T-helper 1 cell (primary cell): ENCODE measurements at places on chromosomes 13 and 19.

- DNase-seq, result no peak
Measured at GRCh38 chr19:53942001-53942786, 20.5 kb upstream of the CACNG8 start.

- no peak for DNase-seq
Measured at GRCh38 chr19:40811478-40812341, 12.7 kb downstream of the EGLN2 start.

DNA sequence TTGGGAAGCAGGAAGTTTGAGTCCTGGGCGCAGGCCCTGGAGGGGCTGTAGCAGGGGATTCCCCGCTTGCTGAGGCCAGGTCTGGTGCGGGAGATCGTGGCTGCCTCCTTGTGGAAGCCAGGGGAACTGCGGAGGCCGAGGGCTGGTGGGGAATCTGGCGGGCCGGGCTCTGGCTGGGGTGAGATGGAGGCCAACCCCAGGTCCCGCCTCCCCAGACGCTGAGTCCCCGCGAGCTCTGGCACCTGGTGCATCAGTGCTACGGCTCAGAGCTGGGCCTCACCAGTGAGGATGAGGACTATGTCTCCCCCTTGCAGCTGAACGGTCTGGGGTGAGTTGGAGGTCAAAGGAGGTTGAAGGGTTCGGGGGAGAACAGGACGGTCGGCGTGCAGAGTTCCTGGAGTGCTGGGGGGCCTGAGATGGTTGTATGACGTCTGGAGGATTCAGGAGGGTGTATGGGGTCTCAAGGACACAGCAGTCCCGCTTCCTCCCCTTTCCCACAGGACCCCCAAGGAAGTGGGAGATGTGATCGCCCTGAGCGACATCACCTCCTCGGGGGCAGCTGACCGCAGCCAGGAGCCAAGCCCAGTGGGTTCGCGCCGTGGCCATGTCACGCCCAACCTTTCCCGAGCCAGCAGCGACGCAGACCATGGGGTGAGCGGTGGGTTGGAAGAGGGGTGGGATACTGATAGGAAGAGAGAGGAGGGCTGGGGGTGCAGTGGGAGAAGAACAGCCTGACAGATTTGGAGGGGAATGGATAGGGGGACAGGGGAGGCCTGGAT, 13.1 kb downstream of the GRAMD1A start:
- peak; percentile 76 for DNase-seq

DNA sequence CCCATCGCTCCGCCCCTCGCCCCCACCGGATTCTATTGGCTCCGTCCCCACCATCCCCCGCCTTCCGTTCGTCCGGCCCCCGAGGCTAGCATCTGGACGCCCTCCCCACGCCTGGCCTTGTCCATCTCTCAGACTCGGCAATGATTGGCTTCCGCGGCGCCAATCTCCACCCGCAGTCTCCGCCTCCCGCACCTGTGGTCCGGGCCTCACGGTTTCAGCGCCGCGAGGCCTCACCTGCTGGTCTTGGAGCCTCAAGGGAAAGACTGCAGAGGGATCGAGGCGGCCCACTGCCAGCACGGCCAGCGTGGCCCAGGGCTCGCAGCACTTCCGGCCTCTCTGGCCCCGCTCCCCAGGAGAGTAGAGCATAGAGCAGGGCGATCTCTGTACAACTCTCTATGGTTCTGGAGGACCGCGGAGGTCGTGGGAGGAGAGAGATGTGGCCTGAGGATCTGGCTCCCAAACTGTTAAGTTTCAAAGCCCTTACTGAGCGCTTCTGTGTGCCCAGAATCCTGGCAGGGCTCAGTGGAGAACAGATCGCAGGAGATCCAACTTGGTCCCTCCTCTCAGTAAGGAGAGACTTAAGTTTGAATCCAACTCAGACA, at the start of gene ERCC1:
Gene ERCC1, minus strand, starts transcription at position 329 of the 602 bp plus-strand sequence. CDS start 543 bp downstream, outside the sequence.
- no peak for DNase-seq

DNA sequence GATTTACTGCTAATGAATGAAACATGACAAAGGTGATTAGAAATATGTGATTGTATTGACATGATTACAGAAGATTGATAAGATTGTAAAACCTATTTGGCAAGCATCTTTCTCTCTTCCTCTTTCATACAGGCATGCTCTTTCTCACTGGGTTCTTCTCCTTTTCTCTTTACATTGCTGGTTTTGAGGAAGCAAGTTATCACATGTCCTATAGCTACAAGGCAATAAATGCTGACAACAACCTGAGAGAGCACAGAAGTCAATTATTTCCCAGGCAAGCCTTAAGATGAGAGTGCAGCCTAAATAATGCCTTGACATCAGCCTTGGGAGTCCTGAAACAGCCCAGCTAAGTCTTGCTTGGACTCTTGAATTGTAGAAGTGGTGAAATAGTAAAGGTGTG, 875.0 kb downstream of the SLITRK1 start:
- DNase-seq, result no peak

GRCh38 chr19:13946414-13946813, 5.9 kb upstream of the DCAF15 start:
- no peak for DNase-seq

GRCh38 chr13:67464154-67464553, 234.0 kb upstream of the PCDH9 start:
- DNase-seq, result no peak

GRCh38 chr13:109647053-109647452, 139.3 kb downstream of the IRS2 start:
- no peak for DNase-seq

DNA sequence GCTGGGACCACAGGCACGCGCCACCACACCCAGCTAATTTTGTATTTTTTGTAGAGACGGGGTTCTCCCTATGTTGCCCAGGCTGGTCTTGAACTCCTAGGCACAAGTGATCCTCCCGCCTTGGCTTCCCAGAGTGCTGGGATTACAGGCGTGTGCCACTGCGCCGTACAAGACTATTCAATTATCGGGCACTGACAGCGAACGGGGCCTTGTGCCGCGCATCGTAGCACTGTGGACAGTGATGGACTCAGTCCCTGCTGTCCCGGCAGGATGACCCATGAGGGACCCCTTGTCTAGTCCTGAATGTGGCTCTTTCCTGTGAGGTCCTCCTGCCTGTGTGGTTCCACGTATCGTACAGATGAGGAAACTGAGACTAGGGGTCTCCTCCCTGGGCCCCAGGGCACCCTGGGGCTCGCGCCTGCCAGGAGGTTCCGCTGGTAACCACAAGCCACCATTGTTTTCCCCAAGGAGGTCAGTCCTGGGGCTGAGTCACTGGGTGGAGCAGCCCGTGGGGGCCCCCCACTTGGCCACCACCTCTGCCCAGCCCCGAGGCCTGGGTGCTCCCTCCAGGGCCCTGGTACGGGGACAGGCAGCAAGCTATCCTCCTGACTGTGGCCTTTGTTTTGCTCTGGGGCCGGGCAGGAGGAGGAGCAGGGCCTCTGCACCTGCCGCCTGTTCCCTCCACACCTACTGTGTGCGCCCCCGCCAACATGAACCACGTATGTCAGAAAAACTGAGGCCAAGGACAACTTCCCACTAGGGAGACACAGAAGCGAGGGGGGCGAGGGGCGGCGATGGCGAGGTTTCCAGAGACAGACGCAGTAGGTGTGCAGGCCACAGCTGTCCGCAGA, 2.9 kb upstream of the TCF3 start:
- no peak for DNase-seq

DNA sequence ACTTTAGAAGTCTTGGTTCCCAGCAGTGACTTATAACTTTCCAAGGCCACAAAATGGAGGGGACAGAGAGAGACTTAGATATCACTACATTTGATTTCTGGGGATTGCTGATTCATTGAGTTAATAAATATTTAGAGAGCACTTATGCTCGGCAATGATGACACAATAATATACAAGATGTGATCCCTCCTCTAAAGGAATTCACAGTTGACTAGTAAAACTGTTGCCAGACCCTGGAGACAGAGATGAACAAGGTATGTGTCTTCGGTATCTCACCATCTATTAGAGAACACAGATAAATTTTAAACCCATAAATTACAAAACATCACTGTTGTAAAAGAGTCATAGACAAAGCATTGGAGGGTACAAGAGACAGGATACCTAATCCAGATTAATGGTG, 437.5 kb downstream of the FOXO1 start:
- no peak for DNase-seq

DNA sequence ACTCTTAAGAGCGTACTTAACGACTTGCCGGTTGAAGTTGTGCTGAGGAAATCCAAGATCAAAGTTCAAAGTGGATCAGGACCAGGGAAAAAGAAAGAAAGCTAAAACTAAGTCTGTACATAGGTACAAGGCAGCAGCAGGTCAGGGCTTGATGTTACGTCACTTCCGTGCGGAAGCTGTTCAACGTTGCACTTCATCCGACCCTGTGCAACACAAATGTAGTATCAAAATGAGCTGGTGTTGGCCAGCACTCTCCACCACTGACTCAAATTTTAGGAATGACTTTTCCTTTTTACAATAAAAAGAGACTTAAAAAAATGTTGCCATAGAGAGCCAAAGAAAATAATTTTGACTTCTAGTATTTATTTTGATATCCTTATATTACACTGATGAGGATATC, 1315.4 kb downstream of the EFNB2 start:
- DNase-seq, result no peak
